Fibroblast of mammary gland (primary cell): ENCODE measurements at places on chromosomes 16 and 17.

DNA sequence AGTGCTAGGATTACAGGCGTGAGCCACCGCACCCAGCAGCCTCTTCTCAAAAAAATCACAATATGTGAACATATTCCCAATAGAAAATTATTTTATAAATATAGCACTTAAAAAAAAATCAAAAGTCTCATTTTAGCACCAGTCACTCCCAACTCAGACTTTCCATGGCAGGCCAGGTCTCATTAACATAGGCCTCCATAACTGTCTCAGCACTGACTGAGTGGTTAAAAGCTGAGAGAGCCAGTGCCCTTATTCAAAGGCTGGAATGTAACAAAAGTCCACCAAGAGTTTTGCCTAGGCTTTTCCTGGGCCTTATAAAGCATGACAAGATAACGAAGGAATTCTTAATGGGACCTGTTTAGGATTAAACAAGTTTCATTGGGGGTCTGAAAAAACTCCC, 79.8 kb downstream of the EMP2 start:
- DNase-seq, result no peak

DNA sequence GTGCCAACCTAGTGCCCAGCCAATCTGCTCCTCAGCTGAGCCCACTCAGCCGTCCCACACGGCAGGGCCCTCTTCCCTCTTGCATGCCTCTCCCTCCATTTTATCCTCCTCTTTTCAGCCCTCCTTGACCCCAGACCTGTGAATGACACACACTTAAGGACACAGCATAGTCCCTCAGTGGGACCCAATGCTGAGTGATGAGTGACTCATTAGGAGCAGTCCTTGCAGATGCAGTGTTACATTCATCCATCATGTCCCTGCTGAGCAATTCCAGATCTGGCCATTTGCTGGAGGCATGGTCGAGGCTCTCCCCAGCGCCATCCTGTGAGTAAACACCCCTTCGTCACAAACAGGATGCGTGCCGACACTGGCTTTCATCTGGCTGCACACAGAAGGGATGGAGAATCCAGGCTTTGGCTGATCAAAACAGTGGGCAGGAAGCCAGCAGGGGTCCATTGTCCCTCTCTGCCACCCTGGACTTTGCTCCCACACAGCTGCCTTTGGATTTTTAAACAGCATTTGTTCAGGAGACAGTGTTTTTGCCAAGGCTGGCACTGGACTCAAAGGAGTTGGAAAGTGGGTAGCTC, 122.6 kb downstream of the AXIN2 start:
- peak; percentile 65 for DNase-seq

GRCh38 chr17:32763855-32764439, 113.0 kb downstream of the MYO1D start:
- no peak for DNase-seq

GRCh38 chr17:35555691-35556090, 4.9 kb downstream of the SLFN14 start:
- DNase-seq, result no peak

- DNase-seq, result no peak
Measured at GRCh38 chr16:67449739-67450138, 18.8 kb downstream of the HSD11B2 start.

DNA sequence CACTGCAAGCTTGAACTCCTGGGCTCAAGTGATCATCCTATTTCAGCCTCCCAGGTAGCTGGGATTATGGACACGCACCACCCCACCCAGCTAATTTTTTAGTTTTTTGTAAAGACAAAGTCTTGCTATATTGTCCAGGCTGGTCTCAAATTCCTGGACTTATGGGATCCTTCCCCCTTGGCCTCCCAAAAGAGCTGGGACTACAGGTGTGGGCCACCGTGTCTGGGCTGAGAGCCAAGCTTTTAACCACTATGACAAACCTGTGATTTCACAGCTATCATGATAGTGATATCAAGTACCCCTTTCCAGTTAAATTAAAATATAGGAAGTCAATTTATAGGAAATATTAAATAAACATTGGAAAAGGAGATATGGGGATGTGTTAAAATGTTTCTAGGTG, 74.6 kb upstream of the IRX6 start:
- DNase-seq, result no peak

- DNase-seq, result no peak
Measured at GRCh38 chr16:22633799-22634198, 123.1 kb downstream of the NPIPB5 start.

- peak; percentile 84 for DNase-seq
Measured at GRCh38 chr17:31085563-31085962, 9.2 kb upstream of the NF1 start.
